ENCODE measurements at places on chromosomes 1 and 21.

DNA sequence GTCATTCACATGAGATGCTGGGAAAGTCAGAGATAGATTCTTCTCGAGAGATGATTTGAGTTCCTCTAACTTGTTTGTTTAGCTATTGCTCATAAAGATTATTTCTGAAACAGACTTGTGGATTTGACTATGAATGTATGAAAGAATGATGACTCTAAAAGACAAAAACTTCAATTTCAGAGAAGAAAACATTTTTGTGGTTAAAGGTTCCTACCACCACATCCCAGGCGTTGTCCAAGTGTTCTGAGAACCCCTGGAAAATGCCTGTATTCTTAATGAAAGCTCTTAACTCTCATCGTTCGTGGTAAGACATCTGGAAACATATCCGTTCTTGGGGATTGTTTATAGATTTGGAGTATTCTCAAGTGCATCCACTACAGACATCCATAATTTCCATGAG lies 228.7 kb downstream of the BARHL2 start:
- DNase-seq, result no peak

- DNase-seq, result peak; percentile 34
Measured at GRCh38 chr1:223776075-223776814, 63.9 kb downstream of the CAPN2 start.

- DNase-seq, result no peak
Measured at GRCh38 chr1:212291505-212292134, 6.4 kb downstream of the PPP2R5A start.

DNA sequence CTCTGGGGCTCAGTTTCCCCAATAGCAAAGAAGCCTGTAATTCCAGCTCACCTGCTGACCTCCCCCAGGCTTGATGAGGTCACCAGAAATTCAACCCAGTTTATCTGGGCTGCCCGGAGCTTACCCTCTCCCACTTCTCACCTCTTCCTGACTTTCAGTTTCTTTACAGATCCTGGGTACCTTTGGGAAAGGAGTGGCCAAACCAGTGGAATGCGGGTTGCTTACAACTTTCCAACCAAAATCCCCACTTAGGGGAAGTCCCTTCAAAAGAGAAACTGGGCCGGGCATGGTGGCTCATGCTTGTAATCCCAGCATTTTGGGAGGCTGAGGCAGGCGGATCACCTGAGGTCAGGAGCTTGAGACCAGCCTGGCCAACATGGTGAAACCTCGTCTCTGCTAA lies 5.9 kb upstream of the MARCKSL1 start:
- DNase-seq, result no peak

GRCh38 chr1:171501305-171502024 lies 16.1 kb downstream of the PRRC2C start:
- DNase-seq, result no peak

- DNase-seq, result no peak
Measured at GRCh38 chr1:40748841-40749718, 34.5 kb upstream of the KCNQ4 start.

- DNase-seq, result no peak
Measured at GRCh38 chr1:248696774-248697173, 5.8 kb downstream of the OR14I1 start.

DNA sequence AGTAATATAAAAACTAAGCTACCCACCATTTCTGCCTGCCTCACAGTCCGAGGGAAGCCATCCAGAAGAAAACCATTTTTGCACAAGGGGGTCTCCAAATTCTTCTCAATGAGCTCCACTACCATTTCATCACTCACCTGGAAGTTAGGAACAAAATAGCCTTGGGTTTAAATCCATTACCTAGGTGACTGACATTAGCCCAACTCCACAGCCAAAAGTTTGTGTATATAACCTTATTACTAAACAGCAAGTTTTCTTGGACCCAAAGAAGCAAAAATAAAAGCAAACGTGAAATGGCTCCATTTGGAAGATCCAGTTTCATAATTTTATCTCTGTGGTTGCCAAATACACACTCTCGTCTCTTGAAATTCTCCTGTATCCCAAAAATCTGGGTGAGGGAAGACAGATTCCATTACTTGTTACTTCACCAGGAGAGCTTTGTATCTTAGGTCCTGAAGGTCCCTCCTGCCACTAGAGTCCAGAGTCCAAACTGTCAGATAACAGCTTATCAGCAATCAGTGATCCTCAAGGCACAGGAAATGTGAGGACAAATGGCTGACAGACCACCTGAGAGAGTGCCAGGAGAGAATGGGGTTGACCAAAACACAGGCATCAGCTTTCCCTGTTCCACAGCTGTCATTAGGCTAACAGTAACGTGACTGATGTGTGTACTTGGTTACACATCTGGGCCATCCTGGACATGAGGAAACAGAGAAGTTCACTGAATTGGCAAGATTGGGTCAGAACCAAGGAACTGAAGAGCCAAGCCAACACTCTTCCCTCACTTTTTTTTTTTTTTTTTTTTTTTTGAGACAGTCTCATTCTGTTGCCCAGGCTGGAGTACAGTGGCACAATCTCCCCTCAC lies 14.9 kb downstream of the AK2 start:
- DNase-seq, result no peak

DNA sequence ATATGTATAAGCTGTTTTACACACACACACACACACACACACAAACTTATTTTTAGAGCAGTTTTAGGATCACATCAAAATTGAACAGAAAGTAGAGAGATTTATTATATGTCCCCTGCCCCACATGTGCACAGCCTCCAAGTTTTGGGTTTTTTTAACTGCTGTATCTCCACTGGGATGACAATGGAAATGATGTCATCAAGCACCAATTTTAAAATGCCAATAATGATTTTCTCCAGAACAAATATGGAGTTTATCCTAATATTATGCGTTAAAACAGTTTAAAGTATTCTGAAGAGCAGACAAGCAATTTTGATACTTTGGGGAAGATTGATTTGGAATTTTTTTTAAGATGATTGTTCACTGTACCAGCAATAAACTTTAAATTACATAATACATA lies 56.7 kb downstream of the GFI1 start:
- no peak for DNase-seq

DNA sequence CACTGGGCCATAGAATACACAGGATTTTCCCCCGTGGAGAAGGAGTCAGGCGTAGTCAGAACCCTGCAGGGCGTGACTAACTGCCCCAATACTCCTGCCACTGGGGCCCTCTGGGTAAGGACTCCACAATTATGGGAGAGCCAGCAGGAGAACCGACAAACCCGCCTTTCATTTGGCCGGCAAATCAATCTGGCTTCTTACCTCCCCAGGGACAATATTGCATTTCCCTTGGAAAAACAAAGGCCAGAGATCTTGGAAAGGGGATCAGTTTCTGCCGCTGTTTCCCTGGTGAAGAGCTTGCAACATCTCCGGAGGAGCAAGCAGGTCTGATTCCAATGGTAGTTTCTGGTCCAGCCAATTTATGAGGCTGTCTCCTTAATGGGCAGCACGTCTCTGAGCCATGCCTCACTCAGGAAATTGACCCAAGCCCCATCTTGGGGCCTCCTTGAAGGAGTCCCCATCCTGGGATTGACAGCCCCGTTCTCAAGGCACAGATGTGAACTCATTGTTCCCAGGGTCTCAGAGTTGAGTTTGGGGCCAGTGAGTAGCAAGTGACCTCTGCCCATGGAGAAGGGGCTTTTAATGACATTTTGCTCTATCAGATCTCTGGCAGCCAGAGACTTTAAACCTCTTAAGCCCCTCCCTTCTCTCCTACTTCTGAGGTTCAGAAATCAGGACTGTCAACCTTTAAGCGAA lies 4.3 kb downstream of the TRABD2B start:
- peak; percentile 76 for DNase-seq

DNA sequence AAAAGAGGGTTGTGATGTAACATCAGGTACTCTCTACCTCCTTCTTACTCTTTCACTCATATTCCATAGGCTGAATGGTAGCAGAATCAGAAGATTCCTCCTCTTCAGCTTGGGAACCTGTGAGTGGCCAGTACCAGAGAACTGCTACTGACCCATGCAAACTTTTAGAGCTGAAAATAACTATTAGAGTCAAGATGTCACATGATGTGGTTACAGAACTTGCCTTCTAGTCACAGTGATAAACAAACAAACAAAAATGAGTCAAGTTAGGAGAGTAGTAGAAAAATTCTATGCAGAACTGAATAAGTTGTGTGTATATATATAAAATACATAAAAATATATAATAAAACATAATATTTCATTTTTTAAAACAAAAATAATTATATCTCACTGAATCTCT lies 47.6 kb upstream of the RGS1 start:
- no peak for DNase-seq

- no peak for DNase-seq
Measured at GRCh38 chr1:94119796-94120569, 965 bp downstream of the ABCA4 start.

DNA sequence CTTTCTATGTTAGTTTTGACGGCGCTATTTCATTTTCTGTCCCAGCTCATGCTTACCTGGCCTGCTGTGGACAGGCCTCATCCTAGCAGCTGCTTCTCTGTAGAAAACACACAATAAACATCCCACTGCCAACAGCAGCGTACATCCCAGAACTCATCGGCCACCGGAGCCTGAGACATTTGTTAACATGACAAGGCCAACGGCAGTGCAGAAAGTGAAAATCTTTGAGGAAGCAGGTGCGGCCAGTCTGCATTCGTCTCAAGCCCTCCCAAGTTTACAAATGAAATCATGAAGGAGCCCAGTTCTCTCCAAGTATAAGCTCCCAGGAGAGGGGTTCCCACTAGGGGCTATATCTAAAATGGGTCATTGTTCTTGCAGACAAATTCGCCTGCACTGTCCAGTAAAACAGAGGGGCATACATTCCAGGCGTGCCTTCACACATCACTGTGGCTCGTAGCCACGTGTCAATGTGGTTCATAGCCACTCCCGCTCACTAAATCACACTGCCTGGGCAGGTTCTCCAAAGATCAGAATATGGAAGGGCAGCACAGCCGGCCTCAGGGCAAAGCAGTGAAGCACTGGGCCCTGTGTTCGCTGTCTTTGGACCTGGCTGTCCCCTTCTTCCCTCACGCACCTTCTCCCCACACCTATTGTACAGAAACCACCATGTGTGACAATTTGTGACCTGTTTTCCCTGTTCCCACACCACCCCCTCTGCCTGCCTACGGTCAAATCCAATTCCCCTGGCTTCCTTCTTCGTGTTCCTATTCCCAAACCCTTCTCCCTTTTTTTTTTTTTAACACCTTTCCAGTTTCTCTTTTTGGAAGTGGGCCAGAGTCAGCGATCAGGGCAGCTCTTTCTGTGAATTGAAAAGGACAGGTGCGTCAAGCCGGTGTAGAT lies 27.0 kb upstream of the ABCG1 start:
- DNase-seq, result peak; percentile 11

GRCh38 chr1:201317551-201317950 lies 34.2 kb downstream of the PKP1 start:
- no peak for DNase-seq

DNA sequence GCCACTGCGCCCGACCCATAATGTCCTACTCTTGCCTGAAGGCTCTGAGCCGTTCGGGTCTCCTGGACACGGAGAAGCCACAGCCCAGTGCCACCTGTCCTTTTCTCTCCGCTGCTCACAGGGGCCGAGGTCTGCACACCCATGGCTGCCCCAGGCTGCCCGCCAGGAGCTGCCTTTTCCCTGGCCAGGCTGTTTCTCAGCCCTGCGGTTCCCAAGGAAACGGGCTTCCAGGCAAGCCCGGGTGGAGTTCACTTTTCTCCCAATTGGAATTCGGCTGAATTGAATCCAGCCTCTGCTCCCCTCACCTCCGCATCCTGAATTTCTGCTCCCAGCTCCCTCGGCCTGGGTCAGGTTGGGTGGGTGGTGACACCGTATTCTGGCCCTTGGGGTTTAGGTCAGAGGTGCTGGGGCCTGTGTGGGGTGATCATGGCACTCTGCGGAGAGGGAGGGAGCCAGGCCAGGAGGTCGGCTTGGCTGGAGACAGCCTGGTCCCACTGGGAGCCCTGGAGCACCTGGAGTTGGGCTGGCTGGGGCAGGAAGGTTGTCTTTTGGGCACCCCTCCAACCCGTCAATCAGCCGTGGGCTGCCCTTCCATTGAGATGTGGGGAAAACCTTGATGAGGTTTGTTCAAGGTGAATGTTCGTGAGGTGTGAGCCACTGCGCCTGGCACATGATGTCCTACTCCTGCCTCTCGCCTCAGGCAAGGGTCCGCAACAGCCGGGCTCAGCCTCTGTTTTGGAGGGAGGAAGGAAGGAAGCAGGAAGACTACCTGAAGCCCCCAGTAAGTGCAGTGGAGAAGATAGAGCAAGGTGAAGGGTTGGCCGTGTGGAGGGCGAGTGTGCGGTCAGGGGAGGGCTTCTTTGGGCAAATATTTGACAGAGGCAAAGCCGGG lies 25.1 kb downstream of the RRP1 start:
- DNase-seq, result no peak

DNA sequence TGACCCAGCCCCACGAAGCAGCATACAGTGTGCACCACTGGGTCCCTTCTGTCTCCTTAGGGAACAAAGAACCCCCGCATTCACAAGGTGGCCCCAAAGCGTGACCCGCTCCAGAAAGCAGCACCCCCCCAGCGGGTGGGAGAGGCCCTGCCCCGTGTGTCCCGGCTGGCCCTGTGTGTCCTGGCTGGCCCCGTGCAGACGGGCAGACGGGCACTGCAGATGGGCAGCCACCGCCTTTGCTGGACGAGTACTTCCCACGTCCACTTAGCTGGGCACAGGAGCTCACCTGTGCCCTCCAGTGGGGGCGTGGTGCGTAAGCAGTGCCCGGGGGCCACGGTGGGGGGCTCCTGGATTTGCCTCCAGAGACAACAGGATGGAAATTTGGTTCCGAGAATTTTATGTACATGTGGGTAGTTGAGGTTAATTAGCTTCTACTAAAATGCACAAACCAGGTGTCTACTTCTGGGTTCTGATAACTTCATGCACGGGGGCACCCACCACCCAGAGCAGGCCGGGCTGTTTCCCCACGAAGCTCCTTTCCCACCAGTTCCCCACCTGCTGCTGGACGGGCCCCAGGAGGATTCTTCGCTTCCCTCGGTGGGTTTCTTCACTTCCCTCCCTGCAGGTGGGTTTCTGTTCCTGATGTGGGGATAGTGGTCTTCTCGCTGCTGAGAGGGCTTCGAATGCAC lies 33.2 kb upstream of the SLC19A1 start:
- no peak for DNase-seq

DNA sequence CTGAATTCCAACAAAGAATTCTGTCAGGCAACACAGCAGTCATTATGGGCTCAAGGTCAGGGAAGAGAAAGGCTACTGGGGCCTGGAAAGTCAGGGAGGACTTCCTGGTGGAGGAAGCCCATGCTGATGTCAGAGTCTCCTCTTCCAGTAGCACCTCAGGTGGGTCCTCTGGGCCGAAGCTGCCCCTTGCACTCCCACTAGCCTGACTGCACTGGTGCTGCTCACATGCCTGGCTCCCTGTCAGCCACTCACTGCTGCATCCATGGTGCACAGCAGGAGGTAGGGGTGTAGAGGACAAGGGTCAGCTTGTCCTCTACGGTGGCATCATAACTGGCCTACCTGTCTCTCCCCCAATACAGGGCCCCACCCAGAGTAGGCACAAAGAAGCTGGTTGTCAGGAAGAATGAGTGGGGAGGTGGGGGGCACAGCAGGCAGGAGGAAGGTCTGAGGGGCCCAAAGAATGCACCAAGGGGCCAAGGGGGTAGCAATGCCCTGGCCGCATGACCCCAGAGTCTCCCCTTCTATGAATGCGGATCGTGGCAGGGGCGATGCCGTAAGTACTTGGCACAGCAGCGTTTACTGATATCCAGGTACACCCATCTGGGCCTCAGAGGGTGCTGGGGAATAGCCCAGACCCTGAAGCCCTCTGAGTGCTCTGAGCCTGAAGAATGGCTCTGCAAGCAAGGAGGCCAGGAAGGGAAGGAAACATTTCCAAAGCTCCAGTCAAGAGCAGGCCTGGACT lies 80.3 kb downstream of the GLIS1 start:
- no peak for DNase-seq
